Breast epithelium (tissue), 4 donors: ENCODE measurements at places on chromosomes 2 and 18. TPM values are rescaled to one million over a fixed set of nuclear protein-coding genes. Genes with fewer than 3 reads are reported as not detected.

GRCh38 chr18:10928772-10929373 lies 220.5 kb downstream of the PIEZO2 start:
- no peak for DNase-seq

The RAB17 gene
- total RNA-seq, result 43.9 TPM

The OXER1 gene
- 0.98 TPM for total RNA-seq

The DLX2 gene
- total RNA-seq, result 0.44 TPM

The LRATD1 gene
- 4.9 TPM for total RNA-seq

DNA sequence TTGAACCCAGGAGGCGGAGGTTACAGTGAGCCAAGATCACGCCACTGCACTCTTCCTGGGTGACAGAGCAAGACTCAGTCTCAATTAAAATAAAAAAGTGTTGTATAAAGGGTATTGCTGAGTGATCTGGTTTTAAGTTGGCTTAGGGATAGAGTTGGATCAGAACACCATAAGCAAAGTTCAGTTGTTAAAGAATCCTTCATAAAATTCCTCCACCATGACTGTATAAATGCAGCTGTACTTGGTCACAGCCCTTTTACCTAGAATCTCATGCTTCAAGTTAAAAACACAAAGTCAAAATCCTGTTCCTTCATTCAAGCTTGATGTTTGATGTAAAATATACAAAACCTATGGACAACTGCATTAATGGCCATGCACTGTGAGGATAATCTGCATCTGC lies 33.4 kb upstream of the PNO1 start:
- DNase-seq, result no peak

DNA sequence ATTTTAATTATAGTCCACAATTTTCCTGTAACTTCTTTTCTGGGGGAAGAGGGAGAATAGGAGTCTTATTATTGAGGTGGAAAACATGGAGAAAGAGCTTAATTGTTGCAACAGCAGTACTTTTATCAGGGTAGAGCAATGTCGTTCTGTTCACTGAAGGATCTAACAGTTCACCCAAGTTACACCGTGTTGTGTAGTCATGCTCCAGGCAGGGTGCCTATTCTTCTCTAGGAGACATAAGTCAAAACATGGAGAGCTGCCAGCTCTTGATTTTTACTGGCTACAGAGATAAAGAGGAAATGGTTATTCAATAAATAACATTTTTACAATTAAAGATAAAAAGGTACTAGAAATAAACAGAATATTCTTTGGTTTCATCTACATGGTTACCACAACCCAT lies 594.3 kb upstream of the NETO1 start:
- DNase-seq, result no peak

The HOXD4 gene
- 5.8 TPM for total RNA-seq

The EFR3B gene
- 0.16 TPM for total RNA-seq

The PNO1 gene
- total RNA-seq, result 29.5 TPM

The LRRTM1 gene
- not detected for total RNA-seq

The POMC gene
- 10.7 TPM for total RNA-seq

DNA sequence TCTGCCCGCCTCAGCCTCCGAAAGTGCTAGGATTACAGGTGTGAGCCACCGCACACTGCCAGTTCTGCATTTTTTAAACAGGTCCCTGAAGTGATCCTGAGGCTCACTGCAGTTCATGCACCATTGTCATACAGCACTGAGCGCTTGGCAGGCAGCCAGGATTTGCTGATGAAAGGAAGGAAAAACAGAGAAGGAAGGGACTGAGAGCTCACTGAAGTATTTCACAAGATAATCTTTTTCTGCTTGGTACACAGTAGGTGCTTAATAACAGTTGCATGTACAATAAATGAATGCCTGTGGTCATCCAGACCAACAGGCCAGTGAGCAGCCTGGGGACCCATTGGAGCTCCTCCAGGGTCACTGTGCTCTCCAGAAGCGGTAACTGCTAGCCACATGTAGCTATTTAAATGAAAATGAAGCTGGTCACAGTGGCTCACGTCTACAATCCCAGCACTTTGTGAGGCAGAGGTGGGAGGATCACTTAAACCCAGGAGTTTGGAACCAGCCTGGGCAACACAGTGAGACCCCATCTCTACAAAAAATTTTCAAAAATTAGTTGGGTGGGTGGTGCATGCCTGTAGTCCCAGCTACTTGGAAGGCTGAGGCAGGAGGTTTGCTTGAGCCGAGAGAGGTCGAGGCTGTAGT lies 33.1 kb upstream of the SMAD7 start:
- no peak for DNase-seq

GRCh38 chr2:227415538-227416424 lies 28.0 kb upstream of the SCYGR1 start:
- DNase-seq, result no peak
